ENCODE measurements at places on chromosomes 11 and 22. TPM values are rescaled to one million over a fixed set of nuclear protein-coding genes. Genes with fewer than 3 reads are reported as not detected.

NEFH gene
- total RNA-seq = 2.0 TPM

MOGAT2 gene
- not detected for total RNA-seq

OR51Q1 gene
- total RNA-seq = not detected

LIPT2 gene
- total RNA-seq = 22.9 TPM

C11orf65 gene
- total RNA-seq = 0.41 TPM

C11orf86 gene
- total RNA-seq = 0.26 TPM

PANX3 gene
- total RNA-seq = not detected

SYCE3 gene
- not detected for total RNA-seq

TMPRSS13 gene
- total RNA-seq = not detected

KCNJ5 gene
- 0.35 TPM for total RNA-seq

SLC1A2 gene
- 1.0 TPM for total RNA-seq

SMIM35 gene
- total RNA-seq = not detected

IL18 gene
- total RNA-seq = not detected

PHETA2 gene
- total RNA-seq = 10.3 TPM

C11orf52 gene
- total RNA-seq = 0.33 TPM

TRMT112 gene
- 314 TPM for total RNA-seq

MPZL2 gene
- 0.38 TPM for total RNA-seq

ANKK1 gene
- total RNA-seq = not detected

CALCB gene
- 0.41 TPM for total RNA-seq

MMP12 gene
- total RNA-seq = not detected

All from H7 (cell line).